ENCODE measurements at places on chromosomes 6 and 20.
A peak's percentile ranks its signal among the peaks of the same experiment; 100 is the strongest.

GRCh38 chr6:143339223-143339622 lies 111.3 kb downstream of the ADAT2 start:
- no peak for DNase-seq

DNA sequence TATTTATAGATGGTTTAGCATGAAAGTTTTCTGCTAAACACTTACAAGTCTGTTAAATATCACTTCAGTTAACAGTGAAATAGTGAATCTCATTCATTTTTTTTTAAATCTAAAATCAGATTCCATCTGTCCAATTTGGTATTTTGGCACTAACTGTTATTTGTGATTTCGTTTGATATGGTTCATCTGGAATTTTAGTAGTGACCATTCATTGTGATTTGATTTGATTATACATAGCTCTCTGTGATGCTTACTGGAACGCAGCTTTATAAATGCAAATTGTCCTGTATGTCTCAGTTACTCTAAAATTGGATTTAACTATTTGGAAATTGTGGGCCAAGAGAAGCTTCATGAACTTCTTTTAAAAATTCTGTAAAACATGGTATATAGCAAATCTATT lies 571.5 kb downstream of the EYS start:
- DNase-seq: no peak

GRCh38 chr20:23367770-23368169 lies 5.8 kb downstream of the GZF1 start:
- no peak for DNase-seq

DNA sequence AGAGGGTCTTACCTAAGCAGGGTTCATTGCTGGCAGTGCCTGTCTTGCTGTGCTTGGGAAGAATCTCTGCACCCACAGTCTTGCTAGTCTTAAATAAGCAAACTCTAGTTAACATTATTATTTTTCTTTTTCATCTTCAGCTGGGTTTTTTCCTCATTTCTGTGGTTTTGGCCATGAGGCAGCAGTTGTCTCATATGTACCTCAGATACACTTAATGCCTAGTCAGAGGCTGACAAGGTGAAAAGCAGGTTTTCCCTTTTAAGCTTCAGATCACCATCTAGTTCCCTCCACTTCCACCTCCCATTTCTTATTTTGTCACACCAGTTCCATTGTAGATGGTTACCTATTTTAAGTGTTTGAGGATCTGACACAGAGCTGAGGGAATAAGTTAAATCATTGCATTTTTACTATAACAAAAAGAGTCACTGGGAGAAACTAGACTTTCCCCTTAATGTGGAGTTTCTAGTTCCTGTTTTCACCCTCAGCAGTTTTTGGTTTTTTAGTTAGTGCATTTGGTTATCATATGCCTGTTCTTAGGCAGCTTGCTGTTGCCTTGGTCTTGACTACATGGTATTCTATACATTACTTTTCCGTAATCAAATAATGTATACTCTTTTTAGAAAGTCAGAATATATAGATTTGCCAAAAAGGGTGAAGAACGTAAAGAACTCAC lies 46.0 kb downstream of the AFDN start:
- no peak for DNase-seq

DNA sequence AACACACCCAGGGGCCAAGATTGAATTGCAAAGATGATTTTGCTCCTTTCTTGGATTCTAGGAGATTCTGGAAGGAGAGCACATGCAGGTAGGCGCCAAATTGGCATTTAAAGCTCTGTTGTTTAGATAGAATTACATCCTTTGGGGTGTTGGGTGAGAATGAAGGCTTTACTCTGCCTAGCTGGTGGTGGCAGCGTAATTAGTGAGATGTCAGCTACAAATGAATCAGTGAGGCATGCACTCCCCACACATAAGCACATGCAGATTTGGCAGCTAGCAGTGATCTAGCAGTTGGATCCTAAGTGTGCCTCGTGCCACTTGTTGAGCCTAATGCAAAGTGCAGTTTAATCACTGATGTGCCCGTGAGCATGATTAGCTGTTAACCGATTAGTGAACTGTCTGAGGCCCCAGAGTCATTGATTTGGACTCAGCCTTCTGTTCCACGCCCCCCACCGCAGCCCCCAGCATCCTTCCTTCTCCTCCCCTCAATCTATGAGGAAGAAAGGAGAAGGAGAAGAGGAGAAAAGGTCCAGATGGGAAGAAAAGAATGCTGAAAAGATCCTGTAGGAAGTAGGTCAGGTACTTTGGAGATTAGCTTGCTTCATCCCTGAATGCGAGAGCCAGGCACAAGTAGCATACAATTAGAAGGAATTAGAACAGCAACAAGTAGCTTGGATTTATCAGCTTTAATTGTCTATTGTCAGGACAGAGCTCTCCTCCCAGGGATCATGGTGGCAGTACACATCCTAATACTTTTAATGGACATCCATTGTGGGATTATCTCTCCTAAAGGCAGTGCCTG lies 6.0 kb upstream of the PRDM1 start:
- no peak for DNase-seq

DNA sequence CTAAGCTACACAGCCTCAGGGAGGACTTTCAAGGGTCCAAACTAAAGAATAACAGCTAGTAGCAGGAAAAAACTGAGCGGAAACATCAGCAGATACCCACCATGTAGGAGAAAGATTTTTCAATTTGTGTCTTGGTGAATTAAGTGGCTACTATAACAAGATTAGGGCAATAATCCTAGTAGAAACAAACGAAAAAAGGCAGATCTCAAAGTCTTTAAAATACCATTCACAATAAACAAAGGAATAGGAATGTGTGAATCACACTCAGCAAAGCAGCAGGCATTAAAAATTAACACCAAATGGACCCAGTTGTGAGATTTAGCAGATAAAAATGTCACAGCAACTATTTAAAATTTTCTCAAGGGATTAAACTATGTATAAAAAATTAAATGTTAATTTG lies 761.2 kb downstream of the TENT5A start:
- no peak for DNase-seq

- no peak for DNase-seq
These were observed 4.9 kb downstream of the SDCBP2 start for GRCh38 chr20:1323830-1324597.

DNA sequence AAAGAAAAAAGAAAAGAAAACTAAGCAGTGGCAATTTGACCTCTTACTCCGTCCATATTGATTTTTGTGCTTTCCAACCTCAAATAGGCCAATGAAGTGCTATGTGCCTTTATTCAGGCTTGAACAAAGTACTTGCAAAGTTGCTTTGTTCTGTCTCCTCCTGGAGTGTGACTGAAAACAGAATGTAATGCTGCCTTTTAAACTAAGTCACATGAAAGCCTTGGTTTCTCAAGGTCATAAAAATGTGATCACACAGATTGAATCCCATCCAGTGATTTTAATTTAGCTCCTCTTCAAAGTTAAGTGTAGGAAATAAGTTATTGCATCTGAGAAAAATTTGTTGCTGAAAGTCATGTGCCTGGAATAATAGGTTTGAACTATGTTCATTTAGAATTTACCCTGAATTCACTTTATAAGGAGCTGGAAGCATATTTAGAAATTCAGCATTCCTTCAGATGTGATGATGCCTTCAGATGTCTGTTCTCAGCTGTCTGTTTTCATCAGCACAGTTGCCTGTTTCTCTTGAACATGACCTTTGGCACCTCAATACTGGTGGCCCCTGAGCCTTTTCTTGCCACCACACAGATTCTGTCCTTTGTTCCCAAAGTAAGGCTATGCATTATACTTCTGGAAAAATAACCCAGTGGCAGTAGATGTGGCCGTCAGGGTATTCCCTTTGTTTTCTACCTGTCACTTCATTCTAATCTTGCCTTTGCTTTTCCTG lies 48.8 kb downstream of the KIZ start:
- no peak for DNase-seq

DNA sequence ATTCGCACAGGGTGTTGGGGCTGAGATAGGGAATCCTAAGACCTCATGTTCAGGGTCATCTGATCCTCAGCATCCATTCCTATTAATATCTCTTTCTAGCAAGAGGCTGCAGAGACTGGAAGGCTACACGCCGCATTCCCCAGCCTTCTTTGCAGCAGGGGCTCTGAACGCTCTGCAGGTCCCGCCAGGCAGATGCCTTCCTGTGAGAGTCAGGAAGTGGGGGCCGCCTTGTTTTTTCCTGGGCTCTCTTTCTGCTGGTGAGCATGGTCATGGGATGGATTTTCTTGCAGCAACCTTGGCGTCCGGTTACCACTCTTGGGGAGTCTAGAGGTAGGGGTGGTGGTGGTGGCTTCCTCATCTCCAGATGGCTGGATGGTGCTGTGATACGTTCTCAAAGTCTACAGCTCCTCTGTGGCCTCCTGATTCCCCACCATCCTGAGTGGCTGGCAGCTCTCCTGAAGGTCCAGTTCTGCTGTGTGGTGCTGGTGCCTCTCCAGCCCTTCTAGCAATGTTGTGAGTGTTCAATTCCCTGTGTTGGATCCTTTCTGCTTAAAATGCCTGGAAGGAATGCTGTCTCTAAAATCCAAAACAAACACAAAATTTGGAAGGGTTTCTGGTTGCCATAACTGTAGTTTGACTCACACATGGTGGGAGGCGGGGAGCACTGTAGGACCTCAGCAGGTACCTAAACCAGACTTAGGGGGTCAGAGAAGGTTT lies 111.9 kb downstream of the CEBPB start:
- no peak for DNase-seq

DNA sequence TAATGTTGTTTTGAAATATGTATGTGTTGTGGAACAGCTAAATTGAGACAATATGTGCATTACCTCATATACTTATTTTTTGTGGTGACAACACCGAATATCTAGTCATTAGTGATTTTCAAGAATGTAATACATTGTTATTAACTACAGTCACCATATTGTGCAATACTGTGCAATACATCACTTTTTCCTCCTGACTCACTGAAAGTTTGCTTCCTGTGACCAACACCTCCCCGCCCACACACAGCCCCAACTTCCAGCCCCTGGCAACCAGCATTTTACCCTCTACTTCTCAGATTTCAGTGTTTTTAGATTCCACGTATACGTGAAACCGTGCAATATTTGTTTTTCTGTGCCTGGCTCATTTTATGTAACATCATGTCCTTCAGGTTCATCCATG lies 627.9 kb downstream of the PRKN start:
- no peak for DNase-seq

DNA sequence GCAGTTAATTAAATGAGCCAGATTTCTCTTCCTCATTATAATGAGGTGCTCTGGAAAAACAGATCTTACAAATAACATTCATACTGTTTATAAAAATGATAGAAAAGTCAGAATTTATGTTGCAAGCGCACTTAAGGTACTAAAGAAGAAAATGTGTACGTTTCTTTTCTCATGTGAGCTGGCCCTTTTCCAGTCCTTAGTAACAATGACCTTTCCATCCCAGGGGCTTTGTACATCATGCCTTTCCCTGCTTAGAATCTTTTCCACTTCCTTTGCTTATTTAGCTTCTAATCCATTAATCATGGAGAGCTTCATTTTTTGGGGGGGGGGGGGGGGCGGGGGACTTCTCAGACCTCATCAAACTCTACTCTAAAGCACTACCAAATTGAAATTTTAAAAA lies 4.8 kb downstream of the FBXO5 start:
- DNase-seq: no peak

DNA sequence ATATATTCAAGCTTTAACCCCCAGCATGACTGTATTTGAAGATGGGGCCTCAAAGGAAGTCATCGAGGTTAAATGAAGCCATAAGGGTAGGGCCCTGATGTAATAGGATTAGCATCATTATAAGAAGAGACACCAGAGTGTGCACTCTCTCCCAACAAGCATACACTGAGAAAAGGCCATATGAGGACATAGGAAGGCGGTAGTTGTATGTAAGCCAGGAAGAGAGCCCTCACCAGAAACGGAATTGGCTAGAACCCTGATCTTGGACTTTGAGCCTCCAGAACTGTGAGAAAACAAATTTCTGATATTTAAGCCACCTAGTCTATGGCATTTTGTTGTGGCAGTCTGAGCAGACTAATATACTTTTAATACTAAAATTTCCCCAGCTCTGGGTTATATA lies 150.1 kb upstream of the STXBP5 start:
- DNase-seq: no peak

DNA sequence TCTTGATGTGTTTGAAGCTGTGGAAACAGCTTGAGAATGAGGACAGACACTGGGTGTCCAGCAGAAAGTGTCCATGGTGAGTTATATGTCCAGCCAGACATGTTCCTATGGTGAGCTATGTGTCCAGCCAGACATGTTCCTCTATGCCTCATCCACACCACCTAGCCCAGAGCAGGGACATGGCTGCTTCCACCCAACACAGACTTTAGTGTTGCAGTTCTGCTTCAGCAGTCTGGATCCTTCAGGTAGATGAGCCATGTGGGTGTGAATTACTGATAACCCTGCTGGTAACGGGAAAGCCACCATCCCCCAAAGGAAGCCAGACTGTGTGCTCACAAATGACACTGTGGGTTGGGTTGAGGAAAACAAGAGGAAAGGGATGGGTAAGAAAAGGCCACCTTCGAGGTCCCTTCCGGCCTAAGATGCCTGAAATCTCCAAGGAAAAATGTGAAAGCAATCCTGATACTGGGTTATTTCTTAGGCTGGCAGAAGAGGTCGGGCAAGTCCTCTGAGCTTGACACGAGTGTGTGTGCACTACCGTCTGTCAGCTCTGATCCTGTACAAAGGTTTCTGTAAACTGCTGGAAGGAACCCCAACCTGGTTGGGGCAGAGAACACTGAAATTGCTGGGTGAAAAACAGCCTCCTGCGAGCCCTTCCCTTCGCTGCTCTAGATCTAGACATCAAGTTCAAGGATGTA lies 77.8 kb downstream of the NINL start:
- DNase-seq: no peak

GRCh38 chr6:110596354-110596753 lies 119.9 kb upstream of the SLC22A16 start:
- DNase-seq: no peak

DNA sequence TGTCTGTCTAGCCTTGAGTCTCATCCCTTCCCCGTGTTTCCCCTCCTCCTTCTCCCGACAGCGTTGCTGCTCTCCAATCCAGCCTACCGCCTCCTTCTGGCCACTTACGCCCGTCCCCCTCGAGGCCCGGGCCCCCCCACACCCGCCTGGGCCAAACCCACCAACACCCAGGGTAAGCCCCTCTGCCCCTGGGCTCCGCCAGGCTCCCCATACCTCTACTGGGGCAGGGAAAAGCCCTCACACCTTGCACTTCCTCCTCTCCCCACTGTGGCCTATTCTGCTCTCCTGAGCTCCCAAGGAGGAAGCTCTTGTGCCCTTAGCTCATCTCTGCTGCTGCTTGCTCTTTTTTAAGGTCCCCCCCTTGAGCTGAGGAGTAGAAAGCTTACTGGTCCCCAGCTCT lies 11.0 kb downstream of the DDR1 start:
- no peak for DNase-seq

- DNase-seq: no peak
These were observed 123.9 kb downstream of the MAP3K4 start for GRCh38 chr6:161115468-161115867.

GRCh38 chr6:157644043-157644810 lies 178.8 kb upstream of the SNX9 start:
- peak; percentile 40 for DNase-seq

- DNase-seq: peak; percentile 39
These were observed 129.5 kb upstream of the SGK1 start for GRCh38 chr6:134447423-134447822.

All from pons (tissue), 1 donor.